ENCODE measurements at places on chromosomes 2 and 18.

DNA sequence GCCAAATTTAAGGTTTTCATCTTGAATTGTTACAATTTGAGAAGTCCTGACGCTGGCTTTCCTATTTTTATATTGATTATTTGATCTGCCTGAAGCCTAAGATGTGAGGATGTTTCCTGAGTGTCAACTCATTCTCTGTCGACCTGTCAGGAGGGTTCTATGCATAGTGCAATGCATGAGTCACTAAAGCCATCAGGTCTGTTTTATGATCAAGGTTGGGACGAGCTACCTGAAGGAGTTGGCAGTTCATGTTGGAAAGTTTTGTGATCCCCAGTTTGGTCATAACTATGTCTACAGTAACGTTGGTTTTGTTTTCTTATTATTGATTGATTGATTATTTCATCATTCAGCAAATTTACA is 71.2 kb downstream of the NABP1 start:
- DNase-seq = no peak

- DNase-seq = no peak
Observed at GRCh38 chr18:55385770-55386169, 202.2 kb downstream of the TCF4 start.

DNA sequence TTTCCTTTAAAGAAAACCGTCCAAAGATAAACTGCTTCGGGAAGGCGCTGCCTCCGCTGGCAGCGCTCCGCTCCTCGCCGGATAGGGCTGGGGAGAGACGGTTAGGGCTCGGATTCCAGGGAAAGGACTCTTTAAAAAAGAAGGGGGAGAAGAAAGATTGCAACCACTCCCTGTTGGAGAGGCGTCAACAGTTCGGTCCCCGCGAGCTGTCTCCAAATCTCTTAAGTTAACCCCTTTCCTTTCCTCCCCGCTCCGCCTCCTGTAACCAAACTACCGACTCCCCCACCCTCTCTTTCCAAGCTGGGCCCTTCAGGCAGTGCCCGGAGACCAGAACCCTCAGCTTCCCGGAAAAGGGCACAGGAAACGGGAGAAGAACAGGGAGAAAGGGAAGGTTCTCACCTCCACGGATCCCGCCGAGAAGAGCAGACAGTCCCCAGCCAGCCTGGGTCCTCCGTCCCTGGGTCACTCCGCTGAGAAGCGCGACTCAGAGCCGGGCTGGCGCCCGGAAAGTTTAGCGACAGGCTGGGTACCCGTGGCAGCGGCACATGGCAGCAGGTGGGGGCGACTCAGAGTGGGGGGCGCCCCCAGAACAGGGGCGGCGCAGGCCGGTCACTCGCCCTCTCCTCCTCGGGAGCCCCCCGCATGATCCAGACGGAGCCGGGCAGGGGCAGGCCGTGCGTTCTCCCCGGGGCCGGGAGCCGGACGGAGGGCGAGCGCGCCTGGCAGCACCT is 675 bp downstream of the FZD5 start:
- peak; percentile 79 for DNase-seq

- no peak for DNase-seq
Observed at GRCh38 chr18:2538236-2538635, 33.1 kb downstream of the METTL4 start.

- DNase-seq = no peak
Observed at GRCh38 chr2:159720676-159721075, 8.4 kb downstream of the MARCHF7 start.

DNA sequence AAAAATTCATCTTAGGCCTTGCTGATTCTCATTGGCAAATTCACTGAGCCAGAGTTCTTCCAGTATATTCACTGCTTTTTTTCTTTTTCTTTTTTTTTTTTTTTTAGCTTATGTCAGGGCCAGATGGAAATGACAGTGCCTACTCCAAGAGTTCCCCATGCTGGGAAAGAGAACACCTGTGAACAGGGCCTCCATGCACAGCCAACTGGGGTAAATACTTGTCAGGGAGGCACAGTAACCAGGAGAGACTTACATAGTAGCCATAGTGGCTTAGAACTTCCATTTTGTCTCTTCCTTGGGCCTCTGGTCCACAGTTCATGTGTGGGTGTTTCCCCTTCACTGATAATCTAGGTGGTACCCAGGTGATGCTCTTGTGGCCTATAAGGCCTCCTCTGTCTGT is 15.2 kb upstream of the SCLY start:
- DNase-seq = no peak

DNA sequence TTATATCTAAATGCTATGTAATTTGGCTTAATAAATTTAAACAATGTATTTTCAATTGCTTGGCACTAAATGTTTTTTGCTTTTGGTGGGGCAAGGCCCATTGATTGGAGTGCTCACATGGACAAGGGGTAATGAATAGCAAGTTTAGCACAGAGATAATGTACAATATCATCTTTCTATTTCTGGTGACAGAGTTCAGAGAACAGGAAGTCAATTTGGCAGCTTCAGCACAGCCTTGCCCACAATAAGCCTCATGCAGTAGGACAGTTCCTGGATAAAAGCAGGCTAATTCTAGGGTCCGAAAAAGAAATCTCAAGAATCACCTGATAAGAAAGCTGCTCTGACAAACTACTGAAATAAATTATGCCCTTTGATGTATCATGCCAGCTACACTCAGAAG is 443.9 kb upstream of the FSHR start:
- no peak for DNase-seq

- no peak for DNase-seq
Observed at GRCh38 chr2:160882906-160883305, 277.3 kb upstream of the TANK start.

DNA sequence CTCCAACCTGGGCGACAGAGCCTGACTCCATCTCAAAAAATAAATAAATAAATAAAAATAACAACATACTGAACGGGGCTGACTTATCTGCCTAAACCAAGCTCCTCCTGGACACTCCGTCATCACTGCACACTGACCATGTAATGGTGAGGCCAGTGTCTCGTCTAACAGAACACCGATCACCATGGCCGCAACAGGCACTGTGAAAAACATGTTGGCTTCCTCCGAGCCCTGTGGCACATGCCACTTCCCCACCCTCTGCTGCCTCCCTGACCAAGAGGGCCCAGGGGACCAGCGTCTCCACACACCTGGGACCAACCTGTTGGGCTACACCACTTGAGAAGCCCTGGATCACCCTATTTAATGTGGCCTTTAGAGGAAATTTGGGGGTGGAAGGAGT is 33.9 kb downstream of the ZNF516 start:
- no peak for DNase-seq

DNA sequence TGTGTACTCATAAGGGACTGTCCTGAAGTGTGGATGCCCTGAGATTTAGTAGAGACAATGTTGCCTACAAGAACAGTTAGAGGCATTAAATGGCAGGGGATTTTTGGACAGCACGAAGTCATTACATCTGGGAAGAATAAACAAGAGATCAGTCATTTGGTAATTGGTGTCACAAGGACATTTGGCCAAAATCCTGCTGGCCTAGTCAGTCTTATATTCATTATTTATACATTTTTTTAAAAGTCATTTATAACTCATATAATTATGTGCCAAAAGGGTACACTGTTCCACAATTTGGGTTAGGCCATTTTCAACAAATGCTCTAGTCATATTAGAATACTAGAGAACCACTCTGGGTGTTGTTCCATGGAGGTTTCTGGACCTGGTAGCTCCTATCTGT is 104.7 kb downstream of the LRATD1 start:
- DNase-seq = no peak

DNA sequence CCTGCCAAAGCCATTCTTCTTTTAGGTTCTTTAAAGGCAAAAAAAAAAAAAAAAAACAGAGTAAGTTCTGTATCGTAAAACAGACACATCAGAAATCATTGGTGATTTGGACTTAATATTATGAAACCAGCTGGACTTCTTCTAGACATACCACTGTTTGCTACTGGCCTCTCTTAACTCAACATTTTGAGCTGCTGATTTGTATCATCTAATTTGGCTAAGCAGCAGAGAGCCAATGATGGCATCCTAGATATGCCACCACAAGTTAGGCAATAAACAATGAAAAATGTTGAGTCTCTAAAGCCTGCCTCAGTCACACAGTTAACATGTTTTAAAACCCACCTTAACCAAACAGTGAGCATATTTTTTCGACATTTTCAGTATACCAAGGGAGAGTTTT is 1034.3 kb upstream of the NXPH2 start:
- DNase-seq = no peak

DNA sequence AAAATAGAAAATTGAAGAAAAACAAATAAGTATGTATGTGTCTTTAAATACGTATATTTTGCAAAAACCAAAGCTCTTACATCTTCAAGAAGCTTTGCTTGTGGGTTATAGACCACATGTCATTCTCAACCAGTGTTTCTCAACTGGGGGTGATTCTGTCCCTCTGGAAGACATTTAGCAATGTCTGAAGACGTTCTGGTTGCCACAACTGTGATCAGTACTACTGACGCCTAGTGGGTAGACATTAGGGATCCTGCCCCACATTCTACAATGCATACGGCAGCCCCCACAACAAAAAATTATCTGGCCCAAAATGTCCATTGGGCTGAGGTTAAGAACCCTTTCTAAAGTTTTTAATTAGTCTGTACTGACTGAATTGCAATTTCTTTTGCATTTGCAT is 48.4 kb downstream of the UNC50 start:
- no peak for DNase-seq

GRCh38 chr2:64018701-64019082 is 536 bp downstream of the VPS54 start:
- peak; percentile 76 for DNase-seq

GRCh38 chr18:11948852-11949523 is 32.3 kb upstream of the IMPA2 start:
- no peak for DNase-seq

GRCh38 chr2:221466744-221467143 is 105.4 kb downstream of the EPHA4 start:
- DNase-seq = no peak

DNA sequence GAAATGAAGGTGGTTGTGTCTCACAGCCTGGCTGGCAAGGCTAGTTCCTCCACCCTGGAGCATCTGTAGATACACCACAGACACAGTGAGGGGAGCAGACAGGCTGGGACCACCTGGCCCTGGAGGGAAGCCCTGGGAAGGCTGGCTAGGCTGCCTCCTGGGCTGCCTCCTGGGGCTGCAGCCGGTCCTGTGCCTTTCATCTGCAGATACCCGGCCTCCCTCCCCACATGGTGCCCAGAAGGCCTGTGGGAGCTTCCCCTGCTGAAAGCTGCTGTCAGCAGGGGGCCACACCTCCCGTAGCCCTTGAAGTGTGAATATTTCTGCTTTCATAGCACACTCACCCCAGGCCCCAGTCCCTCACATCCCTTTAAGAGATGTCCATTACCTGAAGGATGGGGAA is 37.6 kb downstream of the SDC1 start:
- DNase-seq = no peak

DNA sequence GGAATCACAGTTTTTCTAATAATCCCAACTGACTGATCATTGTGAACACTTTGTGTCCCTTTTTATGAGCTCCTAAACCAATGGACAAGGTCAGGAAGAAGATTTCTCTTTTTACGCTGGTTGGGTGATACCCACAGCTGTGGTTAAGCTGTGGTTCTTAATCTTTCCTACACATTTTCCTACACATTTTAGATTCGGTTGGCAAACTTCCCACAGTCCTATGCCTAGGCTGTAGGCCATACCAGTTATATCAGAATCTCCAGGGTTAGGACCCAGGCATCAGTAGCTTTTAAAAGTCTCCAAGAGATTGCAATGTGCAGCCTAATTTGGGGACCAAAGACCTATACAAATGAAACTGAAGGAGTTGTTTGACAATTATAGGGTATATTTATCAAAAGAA is 203.0 kb downstream of the SP3 start:
- DNase-seq = no peak

DNA sequence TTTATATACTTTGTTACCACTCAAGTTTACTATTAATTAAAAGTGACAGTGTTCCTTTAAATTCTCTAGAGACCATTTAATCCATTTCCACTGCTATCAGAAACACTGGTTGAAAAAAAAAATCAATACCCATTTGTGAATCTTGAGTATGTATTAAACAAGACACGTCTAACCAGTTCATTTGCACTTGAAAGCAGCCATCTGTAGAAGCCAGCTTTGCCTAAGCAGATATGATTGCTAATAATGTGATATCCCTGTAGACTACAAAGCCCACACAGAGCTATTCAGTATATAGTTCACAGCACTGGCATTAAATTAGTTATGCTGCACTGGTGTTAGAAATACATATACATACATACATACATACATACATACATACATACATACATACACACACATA is 111.8 kb upstream of the SP3 start:
- DNase-seq = no peak

- peak; percentile 71 for DNase-seq
Observed at GRCh38 chr18:79950515-79951341, 725 bp downstream of the SLC66A2 start.

DNA sequence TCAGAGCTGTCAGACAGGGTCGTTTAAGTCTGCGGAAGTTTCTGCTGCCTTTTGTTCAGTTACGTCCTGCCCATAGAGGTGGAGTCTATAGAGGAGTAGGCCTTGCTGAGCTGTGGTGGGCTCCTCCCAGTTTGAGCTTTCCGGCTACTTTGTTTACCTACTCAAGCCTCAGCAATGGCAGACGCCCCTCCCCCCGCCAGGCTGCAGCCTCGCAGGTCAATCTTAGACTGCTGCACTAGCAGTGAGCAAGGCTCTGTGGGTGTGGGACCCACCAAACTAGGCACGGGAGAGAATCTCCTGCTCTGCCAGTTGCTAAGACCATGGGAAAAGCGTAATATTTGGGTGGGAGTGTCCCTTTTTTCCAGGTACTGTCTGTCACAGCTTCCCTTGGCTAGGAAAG is 86.5 kb downstream of the EFEMP1 start:
- DNase-seq = no peak

- no peak for DNase-seq
Observed at GRCh38 chr2:3377279-3377611, 373 bp downstream of the EIPR1 start.

GRCh38 chr2:218999881-219000568 is 6.8 kb upstream of the CRYBA2 start:
- DNase-seq = no peak

GRCh38 chr2:212387146-212387545 is 151.5 kb downstream of the ERBB4 start:
- no peak for DNase-seq

DNA sequence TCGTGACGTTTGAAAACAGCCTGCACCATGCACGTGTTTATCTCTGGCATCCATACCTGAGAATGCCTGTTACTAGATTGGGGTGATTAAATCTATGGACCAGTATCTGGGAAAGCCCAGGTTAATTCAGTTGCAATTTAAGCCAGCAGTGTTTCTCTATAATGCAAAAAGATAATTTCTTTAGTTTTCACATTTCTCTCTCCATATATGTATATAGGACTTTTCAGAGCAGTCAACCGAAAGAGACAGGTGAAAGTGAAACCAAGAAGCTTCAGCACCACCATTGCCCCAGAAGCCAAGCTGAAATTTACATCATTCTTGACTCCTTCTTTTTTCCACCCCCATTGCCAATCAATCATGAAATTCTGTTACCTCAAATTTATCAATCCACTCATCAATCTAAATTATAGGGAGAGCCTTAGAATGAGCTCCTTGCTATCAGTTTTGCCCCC is 2.7 kb upstream of the LRP2 start:
- DNase-seq = no peak

- DNase-seq = no peak
Observed at GRCh38 chr18:8703781-8704301, 1.5 kb upstream of the MTCL1 start.
